Transverse colon (tissue), 4 donors: ENCODE measurements at places on chromosomes 2 and 18.

DNA sequence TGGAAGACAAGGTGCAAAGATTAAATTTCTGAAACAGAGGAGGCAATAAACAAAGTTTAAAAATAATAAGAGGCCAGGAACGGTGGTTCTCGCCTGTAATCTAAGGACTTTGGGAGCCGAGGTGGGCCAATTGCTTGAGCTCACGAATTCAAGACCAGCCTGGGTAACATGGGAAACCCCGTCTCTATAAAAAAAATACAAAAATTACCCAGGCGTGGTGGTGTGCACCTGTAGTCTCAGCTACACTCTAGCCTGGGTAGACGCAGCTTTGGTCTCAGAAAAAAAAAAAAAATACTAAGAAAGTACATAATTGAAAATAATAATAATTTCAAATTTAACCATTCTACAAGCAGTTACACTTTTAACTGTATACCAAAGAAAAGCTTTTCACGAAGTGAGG, 744.6 kb upstream of the POU3F3 start:
- H3K27me3 ChIP-seq = no peaks in the 10 kb centered on the region
- H3K36me3 ChIP-seq = no peaks in the 10 kb centered on the region
- H3K4me3 ChIP-seq = no peak overlapping the region
- no peak overlapping the region for H3K27ac ChIP-seq
- no peaks in the 10 kb centered on the region for H3K4me1 ChIP-seq

- H3K4me3 ChIP-seq = no peak overlapping the region
- DNase-seq = no peak
- H3K27me3 ChIP-seq = no peaks in the 10 kb centered on the region
- H3K4me1 ChIP-seq = no peaks in the 10 kb centered on the region
These were observed 145.2 kb downstream of the ICOS start for GRCh38 chr2:204081487-204082425.

- no peaks in the 10 kb centered on the region for H3K27me3 ChIP-seq
- H3K4me1 ChIP-seq = peaks cover 4% of the 10 kb centered on the region
- no peak overlapping the region for H3K4me3 ChIP-seq
- no peak for DNase-seq
- no peaks in the 10 kb centered on the region for H3K36me3 ChIP-seq
- no peak overlapping the region for H3K27ac ChIP-seq
These were observed 2.9 kb downstream of the IL18R1 start for GRCh38 chr2:102358496-102358895.

- H3K4me3 ChIP-seq = peak overlapping the region; percentile 58
- H3K36me3 ChIP-seq = no peaks in the 10 kb centered on the region
- peak; percentile 28 for DNase-seq
- H3K4me1 ChIP-seq = no peaks in the 10 kb centered on the region
These were observed 775 bp downstream of the SNED1 start for GRCh38 chr2:240998995-240999791.

- no peak for DNase-seq
- H3K27ac ChIP-seq = no peak overlapping the region
- no peaks in the 10 kb centered on the region for H3K4me1 ChIP-seq
These were observed 104.3 kb upstream of the CNGA3 start for GRCh38 chr2:98242003-98242402.

- no peaks in the 10 kb centered on the region for H3K27me3 ChIP-seq
- DNase-seq = no peak
- no peaks in the 10 kb centered on the region for H3K4me1 ChIP-seq
- no peak overlapping the region for H3K4me3 ChIP-seq
- no peak overlapping the region for H3K27ac ChIP-seq
These were observed 69.5 kb downstream of the GPD2 start for GRCh38 chr2:156505696-156506095.

- H3K27ac ChIP-seq = no peak overlapping the region
- no peaks in the 10 kb centered on the region for H3K4me1 ChIP-seq
- DNase-seq = no peak
- H3K36me3 ChIP-seq = no peaks in the 10 kb centered on the region
These were observed 136.0 kb upstream of the IL1R2 start for GRCh38 chr2:101855776-101856175.

- no peaks in the 10 kb centered on the region for H3K36me3 ChIP-seq
- peaks cover 10% of the 10 kb centered on the region for H3K4me1 ChIP-seq
- no peak overlapping the region for H3K4me3 ChIP-seq
- DNase-seq = no peak
- no peak overlapping the region for H3K27ac ChIP-seq
These were observed 11.4 kb upstream of the NDUFV2 start for GRCh38 chr18:9091066-9091476.

- no peaks in the 10 kb centered on the region for H3K4me1 ChIP-seq
- H3K27ac ChIP-seq = no peak overlapping the region
- no peaks in the 10 kb centered on the region for H3K36me3 ChIP-seq
- H3K27me3 ChIP-seq = no peaks in the 10 kb centered on the region
These were observed 50.7 kb downstream of the RNF152 start for GRCh38 chr18:61842146-61842545.

GRCh38 chr2:153584244-153584643, 105.7 kb upstream of the RPRM start:
- DNase-seq = no peak
- no peak overlapping the region for H3K27ac ChIP-seq

GRCh38 chr2:152525277-152525838, 190.4 kb downstream of the FMNL2 start:
- H3K27me3 ChIP-seq = no peaks in the 10 kb centered on the region
- H3K4me1 ChIP-seq = peaks cover 7% of the 10 kb centered on the region
- H3K36me3 ChIP-seq = no peaks in the 10 kb centered on the region
- no peak overlapping the region for H3K4me3 ChIP-seq

DNA sequence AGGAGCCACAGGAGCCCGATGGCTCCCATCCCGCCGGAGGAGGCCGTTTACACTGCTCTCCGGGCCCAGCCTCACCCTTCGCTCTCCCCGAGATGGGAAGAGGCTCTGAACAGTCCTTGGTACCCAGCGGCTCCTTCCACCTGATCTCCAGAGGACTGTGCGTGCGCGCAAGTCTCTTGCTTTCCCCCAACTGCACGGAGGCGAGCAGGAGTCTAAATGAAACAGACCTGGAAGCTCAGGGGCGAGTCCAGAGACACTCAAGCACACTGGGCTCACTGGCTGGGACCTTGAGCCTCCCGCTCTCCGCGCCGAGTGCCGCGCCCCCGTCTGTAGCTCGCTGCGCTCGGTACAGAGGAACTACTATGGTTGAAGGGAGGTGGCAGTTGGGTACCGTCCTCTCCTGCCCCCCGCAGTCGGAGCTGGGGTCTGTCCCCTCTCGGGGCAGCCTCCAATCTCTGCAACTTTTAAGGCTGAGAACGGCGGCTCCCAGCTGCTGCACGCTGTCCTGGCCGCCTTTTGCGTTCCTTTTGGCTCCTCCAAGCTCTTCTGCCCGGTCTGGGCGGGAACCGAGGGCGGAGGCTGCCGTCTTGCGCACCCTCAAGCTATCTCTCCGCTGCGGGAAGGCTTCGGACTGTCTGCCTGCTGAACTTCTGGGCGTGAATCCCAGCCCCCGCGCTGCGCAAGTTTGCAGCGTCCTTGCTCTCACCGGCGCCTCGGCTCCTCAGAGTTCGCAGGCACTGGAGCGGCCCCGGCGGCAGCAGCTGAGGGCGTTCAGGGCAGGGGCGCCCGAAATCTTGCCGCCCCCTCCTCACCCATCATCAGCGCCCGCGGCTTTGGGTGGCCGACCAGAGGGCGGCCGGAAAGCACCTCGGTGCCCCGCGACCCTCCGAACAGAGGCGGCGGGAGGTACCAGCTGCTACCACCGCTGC, 491 bp downstream of the ALK start:
- no peak overlapping the region for H3K27ac ChIP-seq
- peaks cover 70% of the 10 kb centered on the region for H3K27me3 ChIP-seq
- no peaks in the 10 kb centered on the region for H3K36me3 ChIP-seq
- no peak for DNase-seq

- H3K27ac ChIP-seq = no peak overlapping the region
- no peak for DNase-seq
- no peak overlapping the region for H3K4me3 ChIP-seq
- no peaks in the 10 kb centered on the region for H3K27me3 ChIP-seq
- no peaks in the 10 kb centered on the region for H3K36me3 ChIP-seq
- H3K4me1 ChIP-seq = no peaks in the 10 kb centered on the region
These were observed 10.4 kb upstream of the EVA1A start for GRCh38 chr2:75570948-75571729.

DNA sequence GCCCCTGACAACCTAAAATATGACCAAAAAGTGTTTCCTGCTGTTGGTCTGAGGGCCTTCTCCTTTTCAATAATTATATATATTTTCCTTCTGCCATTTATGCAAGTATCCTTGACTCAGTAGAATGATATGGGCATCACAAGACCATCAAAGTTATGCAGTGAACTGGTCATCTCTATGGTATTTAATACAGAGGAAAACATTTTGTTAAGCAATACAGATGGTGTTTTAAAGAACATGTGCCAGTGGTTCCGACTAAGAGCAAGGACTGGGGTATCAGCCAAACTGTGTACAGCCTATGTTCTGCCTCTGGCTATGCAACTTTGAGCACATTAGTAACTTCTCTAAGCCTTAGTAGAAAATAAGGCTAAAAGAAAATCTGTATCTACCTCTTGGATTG, 179.0 kb downstream of the TRABD2A start:
- no peak overlapping the region for H3K4me3 ChIP-seq
- H3K27ac ChIP-seq = no peak overlapping the region
- no peaks in the 10 kb centered on the region for H3K36me3 ChIP-seq
- no peaks in the 10 kb centered on the region for H3K27me3 ChIP-seq
- no peak for DNase-seq

- no peak overlapping the region for H3K4me3 ChIP-seq
- peaks cover 11% of the 10 kb centered on the region for H3K4me1 ChIP-seq
- no peak for DNase-seq
- H3K27ac ChIP-seq = peak overlapping the region; percentile 8
- H3K36me3 ChIP-seq = no peaks in the 10 kb centered on the region
- no peaks in the 10 kb centered on the region for H3K27me3 ChIP-seq
These were observed 58.9 kb upstream of the ZNF516 start for GRCh38 chr18:76553715-76554546.

- no peaks in the 10 kb centered on the region for H3K27me3 ChIP-seq
- no peaks in the 10 kb centered on the region for H3K36me3 ChIP-seq
- H3K4me1 ChIP-seq = no peaks in the 10 kb centered on the region
- H3K4me3 ChIP-seq = no peak overlapping the region
These were observed 13.6 kb upstream of the PELI1 start for GRCh38 chr2:64157792-64158191.

- H3K4me3 ChIP-seq = no peak overlapping the region
- no peak overlapping the region for H3K27ac ChIP-seq
- H3K4me1 ChIP-seq = no peaks in the 10 kb centered on the region
- H3K36me3 ChIP-seq = no peaks in the 10 kb centered on the region
- DNase-seq = no peak
- H3K27me3 ChIP-seq = peaks cover 10% of the 10 kb centered on the region
These were observed 6.9 kb upstream of the ZFAND2B start for GRCh38 chr2:219199470-219200211.

DNA sequence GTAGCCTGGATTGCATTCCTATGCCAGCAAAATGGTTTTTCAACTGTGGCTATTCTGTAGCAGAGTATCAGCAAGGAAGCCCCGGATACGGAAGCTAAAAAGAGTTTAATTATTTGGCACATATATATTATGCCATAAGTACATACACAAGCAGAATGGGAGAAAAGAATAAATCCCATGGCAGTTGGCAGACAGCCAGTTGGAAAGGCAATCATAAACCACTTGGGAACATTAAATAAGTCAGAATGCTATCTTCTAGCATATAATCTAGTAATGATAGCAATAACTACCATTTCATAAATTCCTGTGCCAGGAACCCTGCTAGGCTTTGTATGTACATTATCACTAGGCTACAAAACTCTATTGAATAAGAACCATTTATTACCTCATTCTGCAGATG, 26.0 kb downstream of the GALNT5 start:
- peak overlapping the region; percentile 15 for H3K27ac ChIP-seq
- H3K27me3 ChIP-seq = no peaks in the 10 kb centered on the region
- no peak overlapping the region for H3K4me3 ChIP-seq
- no peaks in the 10 kb centered on the region for H3K4me1 ChIP-seq
- DNase-seq = peak; percentile 67

- H3K4me3 ChIP-seq = peak overlapping the region; percentile 33
- peaks cover 37% of the 10 kb centered on the region for H3K4me1 ChIP-seq
- DNase-seq = peak; percentile 98
These were observed 6.7 kb downstream of the CTDSP1 start for GRCh38 chr2:218406209-218406948.

DNA sequence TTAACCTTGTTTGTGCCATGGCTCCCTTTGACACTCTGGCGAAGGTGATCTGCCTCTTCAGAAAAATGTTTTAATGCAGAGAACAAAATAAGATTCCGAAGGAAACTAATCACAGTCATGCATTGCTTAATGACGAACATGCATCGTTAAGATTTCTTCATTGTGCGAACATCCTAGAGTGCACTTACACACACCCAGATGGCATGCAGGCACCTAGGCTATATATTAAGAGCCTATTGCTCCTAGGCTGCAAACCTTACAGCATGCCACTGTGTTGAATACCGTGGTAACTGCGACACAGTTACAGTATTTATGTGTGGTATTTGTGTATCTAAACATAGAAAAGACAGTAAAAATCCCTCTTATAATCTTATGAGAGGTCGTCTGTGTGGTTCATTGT, 8.3 kb downstream of the ASAP2 start:
- H3K4me1 ChIP-seq = peaks cover 22% of the 10 kb centered on the region
- no peak overlapping the region for H3K27ac ChIP-seq
- no peaks in the 10 kb centered on the region for H3K27me3 ChIP-seq

DNA sequence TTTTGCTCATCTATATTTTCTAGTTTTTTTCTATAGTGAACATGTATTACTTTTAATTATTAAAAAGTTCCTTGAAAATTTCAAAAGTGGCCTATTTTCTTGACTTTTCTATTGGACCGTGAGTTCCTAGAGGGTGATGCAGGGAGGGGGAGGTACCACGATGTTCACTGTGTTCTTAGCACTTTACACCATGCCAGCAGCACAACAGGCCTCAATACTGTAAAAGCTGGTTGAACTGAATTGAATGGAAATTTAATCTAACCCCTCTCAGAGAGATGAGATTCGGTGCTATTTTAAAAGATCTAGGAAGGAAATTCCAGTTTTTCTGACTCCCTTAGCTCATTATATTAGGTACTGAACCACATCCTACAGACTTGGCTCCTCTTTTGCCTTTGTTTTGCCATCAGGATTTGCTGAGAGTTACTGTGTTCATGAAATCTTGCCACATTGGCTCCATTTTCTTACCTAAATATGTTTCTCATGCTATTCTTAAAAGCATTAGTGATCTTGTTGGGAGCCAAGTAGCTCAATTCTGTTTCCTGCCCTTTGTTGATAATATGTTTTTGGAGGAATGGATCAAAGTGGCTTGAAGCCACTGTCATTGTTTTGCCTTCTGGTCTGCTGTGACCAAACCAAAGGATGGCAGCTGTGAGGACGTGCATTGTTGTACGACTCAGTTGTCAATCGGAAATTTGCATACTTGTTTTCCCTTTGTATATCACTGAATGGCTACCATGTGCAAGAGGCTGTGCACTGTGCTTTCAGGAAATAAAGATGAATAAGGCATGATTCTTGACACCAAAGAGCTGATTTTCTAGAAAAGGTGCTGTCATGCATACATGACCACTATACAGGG, 25.3 kb downstream of the MYO1B start:
- DNase-seq = no peak
- no peaks in the 10 kb centered on the region for H3K36me3 ChIP-seq
- H3K27ac ChIP-seq = no peak overlapping the region
- H3K27me3 ChIP-seq = no peaks in the 10 kb centered on the region
- H3K4me3 ChIP-seq = no peak overlapping the region

GRCh38 chr2:101748000-101748399, 50.5 kb downstream of the MAP4K4 start:
- H3K4me1 ChIP-seq = peaks cover 39% of the 10 kb centered on the region
- H3K36me3 ChIP-seq = no peaks in the 10 kb centered on the region
- H3K4me3 ChIP-seq = no peak overlapping the region
- H3K27me3 ChIP-seq = no peaks in the 10 kb centered on the region
- no peak for DNase-seq

- H3K4me1 ChIP-seq = no peaks in the 10 kb centered on the region
- no peak overlapping the region for H3K4me3 ChIP-seq
- no peak for DNase-seq
- no peak overlapping the region for H3K27ac ChIP-seq
- no peaks in the 10 kb centered on the region for H3K27me3 ChIP-seq
These were observed 109.5 kb downstream of the CDC42EP3 start for GRCh38 chr2:37561615-37562569.
